NCI-H187 treated with DMSO at 0.1 percent for 48 hours (cell line): ENCODE measurements at places on chromosomes 3 and 15.

DNA sequence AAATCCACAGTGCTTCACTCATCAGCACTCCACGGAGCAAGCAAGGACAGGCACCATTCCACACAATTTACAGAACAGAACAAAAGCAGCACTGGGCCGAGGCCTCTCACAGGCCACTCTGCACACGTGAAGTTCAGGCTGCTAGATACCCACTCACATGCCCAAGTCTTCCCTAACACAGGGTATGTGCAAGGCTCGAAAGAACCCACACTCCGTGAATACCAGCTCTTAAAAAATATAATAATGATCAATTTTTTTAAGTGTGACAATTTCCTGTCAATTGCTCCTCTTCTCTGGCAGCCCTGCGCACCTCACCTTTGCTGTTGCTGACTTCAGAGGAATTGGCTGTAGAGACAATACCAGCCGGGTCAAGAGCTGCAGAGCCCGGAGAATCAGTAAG lies 19.0 kb downstream of the XPC start:
- DNase-seq: no peak

GRCh38 chr3:187615630-187616029 lies 54.6 kb downstream of the SST start:
- no peak for DNase-seq

DNA sequence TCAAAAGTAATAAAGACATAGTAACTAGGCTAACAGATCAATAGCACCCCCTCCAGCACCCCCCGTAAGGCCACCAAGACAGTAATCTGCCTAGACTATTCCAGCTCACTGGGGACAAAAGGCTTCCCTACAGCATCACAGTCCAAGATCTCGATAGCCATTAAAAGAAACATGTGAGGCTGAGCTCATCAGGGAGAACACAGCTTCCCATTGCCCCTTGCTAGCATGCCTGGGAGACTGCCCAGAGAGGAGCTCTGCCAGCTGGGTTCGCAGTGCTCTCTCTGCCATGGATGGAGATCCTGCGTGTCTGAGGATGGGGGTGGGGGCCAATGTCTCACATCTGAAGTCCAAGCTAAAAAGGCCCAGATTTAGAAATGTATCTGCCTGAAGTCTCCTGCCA lies 17.8 kb downstream of the LRIG1 start:
- DNase-seq: no peak

DNA sequence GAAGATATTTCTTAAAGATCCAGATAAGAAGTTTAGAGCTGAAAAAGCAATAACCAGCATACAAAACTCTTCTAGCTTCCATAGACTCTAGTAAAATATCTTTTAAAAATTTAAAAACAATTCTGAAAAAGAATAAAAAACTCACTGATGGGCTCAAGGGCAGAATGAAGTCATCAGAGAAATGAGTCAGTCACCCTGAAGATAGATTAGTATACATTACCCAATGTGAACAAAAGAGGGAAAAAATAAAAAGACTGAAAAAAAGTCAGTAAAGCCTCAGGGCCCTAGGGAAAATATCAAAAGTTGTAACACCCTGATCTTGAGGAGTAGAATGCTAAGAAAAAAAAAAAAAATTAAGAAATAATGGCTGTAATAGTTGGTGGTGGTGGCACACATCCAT lies 11.4 kb downstream of the DET1 start:
- DNase-seq: no peak

GRCh38 chr3:100982710-100983109 lies 10.5 kb downstream of the ABI3BP start:
- DNase-seq: no peak
